Uterus (tissue), 4 donors: ENCODE measurements at places on chromosomes 7 and 10. TPM values are rescaled to one million over a fixed set of nuclear protein-coding genes. Genes with fewer than 3 reads are reported as not detected.
A peak's percentile ranks its signal among the peaks of the same experiment; 100 is the strongest.

- no peak overlapping the region for H3K4me3 ChIP-seq
- no peaks in the 10 kb centered on the region for H3K27me3 ChIP-seq
- no peak for DNase-seq
- no peaks in the 10 kb centered on the region for H3K36me3 ChIP-seq
- H3K4me1 ChIP-seq, result no peaks in the 10 kb centered on the region
These were observed 384.0 kb upstream of the ADARB2 start for GRCh38 chr10:2121315-2121714.

Gene DUSP5
- total RNA-seq, result 112 TPM

- no peaks in the 10 kb centered on the region for H3K27me3 ChIP-seq
- DNase-seq, result no peak
- no peaks in the 10 kb centered on the region for H3K36me3 ChIP-seq
- H3K27ac ChIP-seq, result no peak overlapping the region
- no peak overlapping the region for H3K4me3 ChIP-seq
These were observed 85.7 kb downstream of the C10orf105 start for GRCh38 chr10:71633920-71634319.

Gene ASAH2B
- under 0.01 TPM for total RNA-seq

GRCh38 chr7:90569368-90569767 lies 26.8 kb upstream of the CDK14 start:
- H3K27ac ChIP-seq, result no peak overlapping the region
- no peak for DNase-seq
- H3K36me3 ChIP-seq, result no peaks in the 10 kb centered on the region
- no peaks in the 10 kb centered on the region for H3K4me1 ChIP-seq

DNA sequence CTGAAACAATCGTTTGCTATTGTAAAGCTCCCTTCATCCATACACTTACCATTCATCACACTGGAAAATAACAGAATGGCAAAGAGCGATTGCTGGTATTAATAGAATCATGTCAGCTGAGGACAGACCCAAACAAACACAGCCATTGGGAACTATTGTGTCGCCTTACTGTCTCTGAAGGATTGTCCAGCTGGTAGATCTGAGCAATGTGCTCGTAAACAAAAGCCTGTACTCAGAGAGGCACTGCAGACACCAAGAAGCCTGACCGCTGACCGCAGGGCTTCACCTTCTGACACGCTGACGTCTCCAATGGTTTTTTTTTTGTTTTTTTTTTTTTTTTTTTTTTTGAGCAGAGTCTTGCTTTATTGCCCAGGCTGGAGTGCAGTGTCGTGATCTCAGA lies 151.0 kb upstream of the FRMD4A start:
- DNase-seq, result no peak
- no peak overlapping the region for H3K27ac ChIP-seq
- H3K27me3 ChIP-seq, result no peaks in the 10 kb centered on the region
- no peaks in the 10 kb centered on the region for H3K36me3 ChIP-seq

DNA sequence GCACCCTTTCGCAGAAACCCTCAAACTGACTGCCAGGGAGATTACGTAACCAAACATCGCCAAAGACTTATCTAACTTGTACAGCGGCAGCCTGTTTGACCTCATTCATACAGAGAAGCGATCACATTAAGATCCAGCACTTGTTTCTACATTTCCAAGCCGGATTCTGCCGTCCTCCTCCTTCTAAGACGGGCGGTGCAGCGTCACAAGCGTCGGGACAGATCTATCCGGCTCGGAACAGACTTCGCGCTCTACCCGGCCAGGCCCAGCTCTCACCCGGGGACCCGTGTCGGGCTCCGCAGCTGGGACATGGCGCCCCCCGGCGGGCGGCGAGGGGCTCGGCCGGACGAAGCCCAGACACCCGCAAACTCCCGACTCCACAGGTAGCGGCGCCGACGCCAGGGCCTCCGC lies 373 bp downstream of the H2AZ2 start:
- peak overlapping the region; percentile 99 for H3K27ac ChIP-seq
- no peaks in the 10 kb centered on the region for H3K27me3 ChIP-seq
- DNase-seq, result peak; percentile 82
- no peaks in the 10 kb centered on the region for H3K4me1 ChIP-seq
- H3K4me3 ChIP-seq, result peak overlapping the region; percentile 52

GRCh38 chr10:76998451-76998850 lies 639.2 kb downstream of the KCNMA1 start:
- no peak overlapping the region for H3K4me3 ChIP-seq
- H3K27me3 ChIP-seq, result no peaks in the 10 kb centered on the region
- no peak overlapping the region for H3K27ac ChIP-seq
- H3K36me3 ChIP-seq, result no peaks in the 10 kb centered on the region

GRCh38 chr7:105496521-105496920 lies 25.6 kb downstream of the PUS7 start:
- no peak overlapping the region for H3K27ac ChIP-seq
- no peaks in the 10 kb centered on the region for H3K4me1 ChIP-seq
- H3K4me3 ChIP-seq, result no peak overlapping the region
- no peaks in the 10 kb centered on the region for H3K27me3 ChIP-seq
- no peaks in the 10 kb centered on the region for H3K36me3 ChIP-seq

DNA sequence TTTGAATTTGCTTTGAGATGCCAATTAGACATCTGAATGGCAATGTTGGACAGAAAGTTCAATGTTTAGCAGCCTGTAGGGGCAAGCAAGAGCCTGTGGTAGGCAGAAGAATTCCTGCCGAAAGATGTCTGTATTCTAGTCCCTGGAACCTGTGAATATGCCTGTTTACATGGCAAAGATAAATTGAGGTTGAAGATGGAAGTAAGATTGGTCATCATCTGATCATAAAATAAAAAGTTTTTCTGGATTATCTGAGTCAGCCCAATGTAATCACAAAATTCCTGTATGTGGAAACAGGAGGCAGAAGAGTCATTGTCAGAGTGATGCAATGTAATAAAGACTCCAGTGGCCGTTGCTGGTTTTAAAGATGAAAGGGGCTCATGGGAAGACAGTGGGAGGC lies 430.5 kb downstream of the MDFIC start:
- no peaks in the 10 kb centered on the region for H3K27me3 ChIP-seq
- no peak overlapping the region for H3K4me3 ChIP-seq
- H3K36me3 ChIP-seq, result no peaks in the 10 kb centered on the region
- no peaks in the 10 kb centered on the region for H3K4me1 ChIP-seq
